ENCODE measurements at places on chromosomes 3 and 15.

DNA sequence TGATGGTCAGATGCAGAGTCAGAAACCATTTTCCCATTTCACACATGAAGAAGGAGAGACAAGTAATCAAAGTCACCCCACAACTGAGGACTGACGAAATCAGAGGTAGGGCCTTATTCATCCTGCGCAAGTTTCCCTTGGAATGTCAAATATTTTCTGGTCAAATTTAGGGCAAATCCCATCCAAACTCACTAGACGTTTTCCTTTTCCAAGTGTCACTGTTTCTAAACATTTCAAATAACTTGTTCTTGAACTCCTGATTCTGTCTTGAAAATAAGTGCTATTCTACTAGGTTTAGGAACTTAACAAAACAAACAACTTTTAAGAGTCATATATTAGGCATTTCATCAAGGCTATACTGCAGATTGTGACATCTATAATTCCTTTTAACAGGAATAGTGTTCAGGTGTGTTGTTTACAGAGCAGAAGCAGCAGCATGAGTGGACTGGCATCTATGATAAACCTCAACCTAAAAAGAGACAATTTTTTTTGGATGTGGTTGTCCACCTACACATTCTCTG, 40.7 kb downstream of the SUMF1 start:
- DNase-seq, result no peak

DNA sequence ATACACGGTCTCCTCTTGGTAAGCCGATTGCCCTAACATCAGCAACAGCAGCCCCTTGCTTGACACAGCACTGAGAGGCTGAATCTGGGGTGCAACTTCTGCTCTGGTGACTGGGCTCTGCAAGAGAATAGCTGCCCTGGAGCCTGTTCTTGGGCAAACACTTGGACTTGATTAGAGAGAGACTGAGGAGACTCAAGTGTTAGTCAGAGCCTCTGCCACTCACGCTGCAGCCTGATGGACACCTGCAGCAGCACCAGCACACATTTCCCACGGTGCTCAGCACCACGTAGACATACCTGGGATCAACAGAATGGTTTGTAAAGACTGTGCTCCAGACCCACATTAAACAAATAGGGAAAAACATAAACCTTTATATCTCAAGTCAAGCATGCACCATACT, 35.8 kb upstream of the UMPS start:
- DNase-seq, result no peak

DNA sequence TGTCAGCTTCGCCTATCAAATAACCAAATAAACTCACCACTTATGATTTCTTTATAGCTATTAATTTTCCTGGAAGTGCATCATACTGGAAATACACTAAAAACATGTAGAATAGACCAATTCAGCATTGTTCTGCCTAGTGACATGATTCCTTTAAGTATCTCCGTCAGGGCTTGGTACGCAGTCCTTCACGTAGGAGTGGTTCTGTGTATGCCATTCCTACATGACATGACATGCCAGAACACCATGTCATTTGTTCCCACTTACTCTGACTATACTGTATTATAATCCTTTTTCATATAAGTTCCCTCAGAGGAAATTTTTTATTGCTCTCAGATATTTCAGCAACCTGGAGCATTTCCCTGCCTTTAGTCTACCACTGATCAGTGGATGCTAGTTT, 230.7 kb upstream of the EPHA3 start:
- DNase-seq, result no peak

DNA sequence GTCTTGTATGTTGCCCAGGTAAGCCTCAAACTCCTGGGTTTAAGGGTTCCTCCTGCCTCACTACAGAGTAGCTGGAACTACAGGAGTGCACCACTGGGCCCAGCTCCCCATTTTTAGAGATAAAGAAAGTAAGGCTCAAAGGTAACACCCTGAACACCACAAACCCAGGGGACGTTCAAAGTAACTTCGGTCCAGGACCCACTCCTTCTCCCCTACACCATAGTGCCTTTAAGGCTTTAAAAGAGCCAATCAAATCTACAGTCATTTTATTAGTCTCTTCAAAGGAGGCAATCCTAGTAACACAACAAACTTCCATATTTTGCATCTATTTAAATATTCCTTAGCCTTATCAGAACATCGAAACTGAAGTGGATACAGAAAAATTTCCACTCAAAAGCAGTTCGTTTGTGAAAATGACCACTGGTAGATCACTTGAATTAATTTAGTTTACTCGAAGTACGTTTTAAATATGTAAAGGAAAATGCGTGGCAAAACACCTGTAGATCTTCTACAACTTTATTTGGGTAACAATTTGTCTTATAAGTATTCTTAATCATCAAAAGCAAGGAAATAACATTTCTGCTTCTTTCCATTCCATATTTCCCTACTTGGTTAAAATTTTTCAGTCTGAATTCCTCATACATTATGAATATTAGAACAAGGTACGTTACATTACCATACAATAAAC, 1.8 kb downstream of the STAG1 start:
- no peak for DNase-seq

DNA sequence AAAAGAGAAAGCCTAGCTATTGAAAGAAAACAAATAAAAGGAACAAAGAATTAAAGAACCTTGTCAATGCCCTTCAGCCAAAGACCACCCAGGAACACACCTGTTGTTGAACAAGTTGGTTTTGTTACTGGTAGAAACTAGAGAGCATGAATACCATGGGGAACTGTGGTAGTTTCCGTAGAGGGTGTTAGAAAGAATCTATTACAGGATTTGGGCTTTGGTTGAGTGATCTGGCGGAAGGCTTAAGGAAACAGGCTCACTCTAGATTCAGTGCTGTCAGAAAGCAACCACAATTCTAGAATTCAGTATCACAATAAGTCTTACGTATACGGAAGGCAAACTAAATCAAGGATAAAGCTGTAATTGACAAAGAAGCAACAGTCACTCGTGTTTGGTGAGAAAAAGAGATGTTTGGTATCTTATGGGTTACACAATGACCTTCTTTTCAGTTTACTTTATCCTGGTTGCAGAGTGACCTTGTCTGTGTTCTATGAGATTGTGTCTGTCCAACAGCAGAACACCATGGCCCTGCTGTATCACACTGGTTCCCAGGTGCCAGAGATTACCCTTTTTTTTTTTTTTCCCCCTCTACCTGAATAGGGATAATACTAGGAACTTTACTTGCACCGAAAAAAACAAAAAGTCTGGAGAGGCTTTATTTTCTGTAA, 265.9 kb downstream of the SHQ1 start:
- DNase-seq, result no peak

DNA sequence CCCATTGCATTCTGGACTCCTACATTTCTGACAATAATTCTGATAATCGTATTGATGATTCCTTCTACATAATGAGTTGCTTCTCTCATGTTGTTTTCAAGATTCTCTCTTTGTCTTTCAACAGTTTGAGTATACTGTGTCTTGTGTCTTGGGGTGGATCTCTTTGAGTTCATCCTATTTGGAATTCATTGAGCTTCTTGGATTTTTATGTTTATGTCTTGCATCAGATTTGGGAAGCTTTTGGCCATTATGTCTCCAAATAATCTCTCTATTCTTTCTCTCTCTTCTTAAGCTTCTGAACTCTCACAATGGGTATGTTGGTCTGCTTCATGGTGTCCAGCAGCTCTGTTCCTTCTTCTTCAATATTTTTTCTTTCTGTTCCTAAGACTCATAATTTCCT, 592.2 kb downstream of the FHIT start:
- no peak for DNase-seq

DNA sequence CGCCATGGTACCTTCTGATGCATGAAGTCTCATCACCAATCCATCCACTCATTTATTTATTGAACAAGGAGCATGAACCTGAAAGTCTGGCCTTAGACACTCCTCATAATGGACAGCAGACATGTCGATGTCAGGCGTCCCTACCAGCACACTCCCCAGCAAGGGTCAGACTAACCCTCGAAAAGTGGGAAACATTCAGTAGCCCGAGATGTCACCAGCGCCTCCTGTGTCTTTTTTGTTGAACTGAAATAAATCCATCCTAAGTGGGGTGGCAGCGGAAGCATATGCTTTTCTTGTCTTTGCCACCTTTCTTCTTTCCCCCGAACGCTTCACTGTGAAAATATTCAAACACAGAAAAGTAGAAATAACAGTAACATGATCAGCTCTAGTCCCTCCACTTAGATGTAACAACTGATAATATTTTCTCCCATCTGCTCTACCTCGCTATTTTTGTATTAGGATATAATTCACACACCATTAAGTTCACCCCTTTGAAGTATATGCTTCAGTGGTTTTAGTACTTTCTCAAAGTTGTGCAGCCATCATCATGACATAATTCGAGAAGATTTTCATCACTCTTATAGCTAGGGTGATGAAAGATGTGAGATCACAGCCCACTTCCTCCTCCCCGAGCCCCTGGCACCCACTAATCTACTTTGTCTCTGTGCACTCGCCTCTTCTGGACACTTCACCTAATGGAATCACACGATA, 121.6 kb downstream of the ADAMTS17 start:
- DNase-seq, result no peak

- DNase-seq, result no peak
Measured at GRCh38 chr15:101086394-101087171, 165.3 kb downstream of the CHSY1 start.

DNA sequence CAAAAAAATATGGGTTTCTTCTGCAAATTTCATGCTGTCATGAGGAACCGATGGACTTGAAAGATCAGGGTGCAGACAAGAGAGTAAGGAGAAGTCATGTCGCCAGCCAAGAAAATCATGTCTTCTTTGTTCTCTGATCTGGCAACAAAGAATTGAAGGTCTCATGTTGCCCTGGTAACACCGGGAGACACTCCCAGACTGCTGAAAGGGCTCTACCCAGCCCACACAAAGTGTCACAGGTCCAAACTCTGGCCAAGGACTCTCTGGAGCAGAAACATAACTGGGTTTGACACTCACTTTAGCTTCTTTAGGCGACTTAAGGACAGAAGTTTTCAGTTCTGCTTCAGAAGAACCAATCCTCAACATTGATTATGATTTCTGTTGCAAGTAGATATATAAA, 42.9 kb downstream of the SIDT1 start:
- DNase-seq, result no peak

GRCh38 chr15:59232476-59232875, 25.8 kb downstream of the LDHAL6B start:
- no peak for DNase-seq

Measured in left ventricle myocardium inferior (tissue), 1 donor.